ENCODE measurements at places on chromosomes 5 and 9.

GRCh38 chr9:89366711-89367110, 48.4 kb downstream of the SECISBP2 start:
- DNase-seq = no peak

GRCh38 chr9:93682155-93682968, 106.0 kb downstream of the PHF2 start:
- peak; percentile 49 for DNase-seq

- no peak for DNase-seq
Observed at GRCh38 chr9:101592788-101593187, 2.0 kb downstream of the PPP3R2 start.

- no peak for DNase-seq
Observed at GRCh38 chr5:169615561-169615960, 21.5 kb upstream of the DOCK2 start.

DNA sequence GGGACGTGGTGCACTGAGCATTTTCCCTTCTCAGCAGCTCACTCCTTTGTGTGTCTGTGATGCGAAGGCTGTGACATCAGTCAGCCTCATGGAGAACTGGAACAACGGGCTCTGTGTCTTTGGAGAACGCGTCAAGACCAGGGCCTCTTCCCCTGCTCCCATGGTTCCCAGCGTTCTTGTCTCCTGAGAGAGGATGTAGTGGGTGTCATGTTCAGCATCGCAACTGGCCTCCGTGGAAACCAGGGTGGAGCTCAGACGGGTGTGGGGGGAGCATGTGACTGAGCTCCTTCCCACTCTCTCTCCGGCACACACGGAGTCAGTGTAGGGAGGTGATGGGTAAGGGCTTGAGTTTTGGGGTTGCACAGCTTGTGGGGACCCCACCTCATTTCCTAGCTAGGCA, 59.7 kb downstream of the TENT4A start:
- no peak for DNase-seq

GRCh38 chr5:94433397-94434163, 184.8 kb downstream of the KIAA0825 start:
- no peak for DNase-seq

DNA sequence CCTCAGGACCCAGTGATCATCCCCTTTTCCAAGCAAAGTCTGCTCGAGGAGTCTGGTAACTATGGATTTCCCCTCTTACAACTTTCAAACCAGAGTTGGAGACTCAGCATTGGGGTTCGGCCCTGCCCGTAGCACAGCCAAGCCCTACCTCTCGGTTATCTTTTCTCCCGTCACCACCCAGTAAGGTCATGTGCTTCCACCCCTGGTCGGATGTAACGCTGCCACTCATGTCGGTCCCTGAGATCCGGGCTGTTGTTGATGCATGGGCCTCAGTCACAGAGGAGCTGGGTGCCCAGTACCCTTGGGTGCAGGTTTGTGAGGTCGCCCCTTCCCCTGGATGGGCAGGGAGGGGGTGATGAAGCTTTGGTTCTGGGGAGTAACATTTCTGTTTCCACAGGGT, 1.2 kb downstream of the GALT start:
- no peak for DNase-seq

DNA sequence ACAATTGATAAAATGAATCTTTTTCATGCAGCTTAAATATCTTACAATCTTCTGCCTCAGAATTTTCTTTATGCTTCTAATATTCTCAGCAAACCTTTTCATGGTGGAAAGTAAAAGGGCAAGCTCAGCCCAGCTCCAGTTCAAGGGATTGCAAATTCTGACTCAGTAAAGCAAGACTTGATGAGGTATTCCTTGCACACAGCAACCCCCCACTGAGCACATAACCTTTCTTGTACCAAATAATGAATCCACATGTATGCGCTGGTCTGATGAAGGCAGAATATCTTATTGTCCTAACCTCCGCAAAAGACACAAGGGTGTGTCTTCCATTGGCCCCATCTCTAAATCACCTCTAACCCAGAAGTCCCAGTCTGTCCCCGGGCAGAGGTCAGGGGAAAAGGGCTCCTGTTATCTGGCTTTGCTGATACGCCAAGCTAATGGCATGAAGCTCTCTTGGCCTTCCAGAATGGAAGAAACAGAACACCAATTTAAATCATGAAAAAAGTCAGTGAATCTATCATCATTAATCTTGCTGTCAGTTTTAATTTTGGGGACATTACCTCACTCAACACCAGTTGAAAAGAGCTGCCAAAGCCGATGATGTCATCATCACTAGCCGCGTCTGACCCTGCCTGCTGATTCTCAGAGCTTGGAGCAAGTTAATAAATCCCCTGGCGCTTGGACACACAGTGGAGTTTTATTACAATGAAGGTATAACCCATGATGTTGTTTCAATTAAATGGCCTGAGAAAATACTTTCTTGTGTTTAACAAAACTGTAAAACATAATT, 592.5 kb upstream of the CLINT1 start:
- DNase-seq = no peak

GRCh38 chr5:44603496-44604272, 205.1 kb upstream of the MRPS30 start:
- DNase-seq = no peak

DNA sequence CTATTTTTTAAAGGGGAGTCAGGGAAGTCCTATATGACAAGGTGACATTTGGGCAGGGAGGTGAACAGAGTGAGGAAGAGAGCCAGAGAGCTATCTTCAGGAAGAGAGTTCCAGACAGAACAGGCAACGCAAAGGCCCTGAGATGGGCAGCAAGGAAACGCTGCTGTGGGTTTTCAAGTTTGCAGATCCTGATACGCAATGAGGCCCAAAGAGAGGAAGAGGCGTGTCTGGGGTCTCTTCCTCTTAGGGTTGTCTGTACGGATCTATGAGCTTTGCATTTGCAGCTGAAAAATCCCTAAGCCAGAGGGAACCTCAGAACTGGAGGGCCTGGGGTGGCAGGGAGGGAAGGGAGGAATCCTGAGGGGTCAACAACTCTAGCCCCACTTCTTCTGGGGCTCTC, 13.6 kb downstream of the FAT2 start:
- DNase-seq = no peak

DNA sequence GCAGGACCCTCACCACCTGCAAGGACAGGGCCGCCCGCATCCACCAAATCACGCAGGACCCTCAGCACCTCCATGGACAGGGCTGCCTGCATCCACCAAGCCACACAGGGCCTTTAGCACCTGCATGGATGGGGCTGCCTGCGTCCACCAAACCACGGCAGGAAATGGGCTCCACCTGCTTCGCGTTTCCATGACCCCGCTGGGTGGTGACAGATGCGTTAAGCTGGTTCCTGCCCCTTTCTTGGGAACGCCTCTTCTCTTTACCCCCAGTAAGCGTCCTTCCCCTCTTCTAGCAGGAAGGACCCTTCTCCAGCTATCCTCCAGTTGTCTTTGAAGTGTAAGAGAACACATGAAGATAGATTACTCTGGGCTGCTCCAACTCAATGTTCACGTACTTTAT, 13.5 kb downstream of the FBP1 start:
- DNase-seq = no peak

- DNase-seq = no peak
Observed at GRCh38 chr9:35729101-35729500, 2.9 kb downstream of the TLN1 start.

GRCh38 chr9:69019808-69020207, 5.9 kb upstream of the PRKACG start:
- DNase-seq = no peak

DNA sequence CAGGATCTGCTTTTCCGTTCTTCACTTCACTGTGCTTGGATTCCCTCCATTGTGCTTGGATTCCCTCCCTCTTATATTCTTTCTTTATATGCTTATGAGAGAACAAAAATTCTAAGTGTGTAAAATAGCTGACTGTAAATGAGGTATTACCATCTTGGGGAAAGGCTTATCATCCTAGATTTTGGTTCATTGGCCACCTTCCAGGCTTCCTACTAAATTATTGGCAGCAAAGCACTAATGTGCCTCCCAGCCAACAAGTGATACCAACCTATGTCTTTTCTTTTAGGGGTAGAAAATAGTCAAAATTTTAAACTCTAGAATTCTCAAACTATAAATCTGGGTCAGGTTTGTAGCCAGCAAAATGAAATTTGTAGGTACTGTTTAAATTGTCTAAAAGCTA, 52.7 kb downstream of the NDUFAF2 start:
- DNase-seq = no peak

GRCh38 chr9:86829496-86830046, 117.7 kb downstream of the GAS1 start:
- DNase-seq = no peak

- DNase-seq = no peak
Observed at GRCh38 chr9:27864644-27865438, 291.6 kb upstream of the C9orf72 start.

- no peak for DNase-seq
Observed at GRCh38 chr9:97559111-97559514, 57.6 kb downstream of the TMOD1 start.

- no peak for DNase-seq
Observed at GRCh38 chr5:50763846-50764245, 97.4 kb downstream of the PARP8 start.

DNA sequence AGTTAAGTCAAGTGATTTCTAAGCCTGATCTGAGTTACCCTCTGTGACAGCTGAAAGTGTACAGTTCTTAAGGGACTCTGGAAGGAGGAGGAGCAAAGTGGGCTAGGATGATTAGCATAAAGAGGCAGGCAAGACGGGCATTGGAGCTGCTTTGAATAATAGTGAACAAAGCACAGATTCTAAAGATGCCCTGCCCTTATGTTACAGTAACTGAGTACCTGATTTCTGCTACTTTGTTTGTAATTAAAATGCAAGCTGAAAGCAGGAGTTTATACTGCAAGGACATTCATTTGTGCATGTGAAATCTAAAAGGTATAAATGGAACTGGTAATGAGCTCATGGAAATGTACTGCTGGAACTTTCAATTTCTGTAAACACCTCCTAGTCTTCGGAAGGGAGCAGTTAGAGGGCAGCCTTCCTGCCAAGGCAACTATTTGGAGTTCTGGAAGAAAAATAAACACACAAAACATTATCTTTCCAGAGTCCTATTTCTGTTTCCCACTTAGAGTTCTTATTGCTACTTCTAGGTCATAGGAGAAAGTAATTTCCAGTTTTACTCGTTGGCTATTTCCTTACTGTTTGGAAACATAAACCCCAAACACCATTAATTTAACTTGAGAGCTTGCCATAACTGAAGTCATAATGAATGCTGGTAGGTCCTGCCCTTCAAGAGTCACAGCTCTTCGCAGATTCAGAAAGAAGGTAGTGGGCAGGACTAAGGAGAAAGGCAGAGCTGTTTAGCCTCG, at the start of gene RANBP3L:
Gene RANBP3L (minus strand): TSS at position 45 of the 746 bp plus-strand sequence. CDS start 486 bp downstream, outside the sequence.
- DNase-seq = no peak

GRCh38 chr9:131546336-131547084, 1.2 kb downstream of the PRRT1B start:
- DNase-seq = no peak

DNA sequence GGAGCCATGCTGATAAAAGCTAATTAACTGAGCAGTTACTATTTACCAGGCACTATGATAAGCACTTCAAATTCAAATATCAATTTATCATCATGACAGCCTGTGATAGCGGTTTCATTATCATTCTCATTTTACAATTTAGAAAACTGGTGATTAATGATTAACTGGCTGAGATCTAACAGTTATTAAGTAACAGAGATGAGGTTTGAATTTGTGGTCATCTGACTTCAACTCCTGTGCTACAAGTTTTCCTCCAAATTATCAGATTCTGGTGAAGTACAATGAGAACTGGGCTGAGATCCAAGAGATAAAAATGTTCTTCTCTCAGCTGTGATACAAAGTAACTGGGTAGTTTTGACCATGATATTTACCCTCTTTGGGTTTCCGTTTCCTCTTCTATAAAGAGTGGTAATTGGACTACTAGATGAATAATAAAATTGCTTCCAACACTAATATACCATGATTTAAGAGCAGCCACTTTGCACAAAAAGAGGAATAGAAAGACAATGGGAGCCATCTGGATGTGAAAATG, 74.5 kb upstream of the CCNG1 start:
- DNase-seq = no peak

GRCh38 chr5:148387325-148387724, 3.6 kb downstream of the FBXO38 start:
- DNase-seq = no peak

GRCh38 chr5:179599100-179599499, 24.4 kb downstream of the HNRNPH1 start:
- DNase-seq = no peak

GRCh38 chr9:33233626-33234342, 6.2 kb upstream of the SPINK4 start:
- no peak for DNase-seq

DNA sequence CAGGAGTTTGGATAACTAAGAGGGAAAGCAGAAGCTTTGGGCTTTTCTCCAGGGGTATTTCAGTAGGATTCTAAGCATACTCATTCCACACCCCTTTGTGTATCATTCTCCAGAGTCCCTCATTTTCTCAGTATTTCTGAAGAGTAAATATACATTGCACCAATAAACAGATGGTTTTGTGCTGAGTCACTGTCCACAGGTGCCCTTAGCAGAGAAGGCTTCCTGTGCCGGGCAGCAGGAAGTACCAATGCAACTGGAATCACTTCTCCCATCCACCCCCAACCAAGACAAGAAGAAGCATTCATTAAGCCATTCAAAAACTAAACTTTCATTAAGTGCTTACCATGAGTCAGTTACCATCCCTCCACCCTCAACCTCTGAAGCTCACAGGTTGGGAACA, 3.6 kb upstream of the CCNJL start:
- DNase-seq = no peak

DNA sequence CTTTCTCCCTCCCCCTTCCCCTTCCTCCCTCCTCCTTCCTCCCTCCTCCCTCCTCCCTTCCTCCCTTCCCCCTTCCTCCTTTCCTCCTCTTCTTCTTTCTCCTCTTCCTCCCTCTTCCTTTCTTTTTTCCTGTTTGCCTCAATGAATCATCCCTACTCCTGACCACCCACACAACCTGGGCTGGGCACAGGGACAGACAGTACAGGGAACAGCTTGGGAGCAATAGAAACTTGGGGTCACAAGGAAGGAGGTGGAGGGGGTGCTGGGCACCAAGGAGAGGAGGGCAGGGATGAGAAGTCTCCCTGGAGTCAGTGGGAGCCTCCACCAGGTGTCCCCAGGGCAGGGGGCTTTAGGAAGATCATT, 5.0 kb downstream of the TTC16 start:
- DNase-seq = no peak

DNA sequence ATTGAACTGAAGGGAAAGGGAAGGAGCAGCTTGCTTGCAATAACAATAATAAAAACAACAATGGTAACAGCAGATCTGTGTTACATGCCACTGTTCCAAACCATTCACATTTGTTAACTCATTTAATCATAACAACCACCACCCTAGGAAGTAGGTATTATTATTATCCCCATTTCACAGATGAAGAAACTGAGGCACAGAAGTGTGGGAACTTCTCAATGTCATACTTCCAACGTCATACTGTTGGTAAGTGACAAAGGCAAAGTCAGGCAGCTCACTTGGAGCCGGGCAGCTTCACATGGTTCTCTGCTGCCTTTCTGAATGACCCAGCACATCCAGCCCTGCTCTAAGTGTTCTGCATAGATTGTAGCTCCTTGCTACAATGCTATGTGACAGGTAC, 72.6 kb downstream of the FOXD1 start:
- no peak for DNase-seq
